ENCODE measurements at places on chromosomes 3 and 15. TPM values are rescaled to one million over a fixed set of nuclear protein-coding genes. Genes with fewer than 3 reads are reported as not detected.

- no peak for DNase-seq
Observed at GRCh38 chr3:129409541-129409940, 18.9 kb downstream of the EFCAB12 start.

DNA sequence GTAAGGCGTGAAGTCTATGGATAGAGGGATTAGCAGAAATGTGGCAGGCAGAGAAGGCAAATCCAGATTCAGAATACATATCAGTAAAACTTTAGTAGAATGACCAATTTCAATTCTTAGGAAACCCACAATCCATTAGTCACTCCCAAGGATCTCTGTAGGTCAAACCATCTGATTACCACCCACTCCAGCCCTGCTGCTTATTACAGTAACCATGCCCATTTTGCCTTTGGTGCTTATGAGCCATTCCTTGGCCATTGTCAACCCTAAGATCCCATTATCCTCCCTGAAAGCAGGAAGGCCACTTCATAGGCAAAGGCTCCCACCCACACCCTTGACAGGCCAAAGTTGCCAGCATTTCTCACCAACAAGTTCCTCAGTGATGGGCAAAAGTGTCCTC, 5.1 kb upstream of the KLHL40 start:
- no peak for DNase-seq

DNA sequence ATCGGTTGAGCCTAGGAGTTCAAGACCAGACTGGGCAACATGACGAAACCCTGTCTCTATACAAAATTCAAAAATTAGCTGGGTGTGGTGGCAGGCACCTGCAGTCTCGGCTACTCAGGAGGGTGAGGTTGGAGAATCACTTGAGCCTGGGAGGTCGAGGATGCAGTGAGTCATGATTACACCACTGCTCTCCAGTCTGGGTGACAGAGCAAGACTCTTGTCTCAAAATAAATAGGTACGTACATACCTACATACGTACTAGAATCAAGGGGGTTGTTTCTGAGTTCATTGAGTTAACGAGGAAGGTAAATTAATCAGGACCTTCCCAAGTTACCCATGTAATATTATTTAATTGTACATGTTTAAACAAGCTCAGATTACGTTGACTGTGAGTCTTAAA, 97.5 kb downstream of the CHL1 start:
- no peak for DNase-seq

CHRD gene
- 0.34 TPM for total RNA-seq

DNA sequence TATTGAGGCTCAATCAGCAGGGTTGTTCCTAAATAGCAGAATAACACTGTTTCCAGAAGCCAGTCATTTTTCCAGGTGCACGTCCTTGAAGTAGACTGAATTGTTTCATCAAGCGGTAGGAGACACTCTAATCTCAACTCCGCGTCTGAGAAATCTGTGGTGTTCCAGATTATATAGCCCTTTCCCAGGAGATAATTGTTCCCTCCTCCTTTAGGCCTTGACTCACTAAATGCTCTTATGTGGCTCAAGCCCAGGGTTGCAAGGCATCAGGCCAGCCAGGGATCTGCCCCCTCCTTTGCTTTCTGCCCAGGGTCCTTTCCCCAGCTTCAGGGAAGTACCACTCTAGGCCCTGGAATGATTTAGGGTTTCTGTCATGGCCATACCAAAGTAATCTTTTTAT, 5.7 kb upstream of the HLTF start:
- no peak for DNase-seq

HDGFL3 gene
- 168 TPM for total RNA-seq

TRIP4 gene
- 10.7 TPM for total RNA-seq

- DNase-seq, result no peak
Observed at GRCh38 chr3:112967828-112968227, 7.1 kb downstream of the CD200R1 start.

- no peak for DNase-seq
Observed at GRCh38 chr3:189303584-189303983, 131.8 kb downstream of the TPRG1 start.
